ENCODE measurements at places on chromosomes 7 and 10. TPM values are rescaled to one million over a fixed set of nuclear protein-coding genes. Genes with fewer than 3 reads are reported as not detected.

DNA sequence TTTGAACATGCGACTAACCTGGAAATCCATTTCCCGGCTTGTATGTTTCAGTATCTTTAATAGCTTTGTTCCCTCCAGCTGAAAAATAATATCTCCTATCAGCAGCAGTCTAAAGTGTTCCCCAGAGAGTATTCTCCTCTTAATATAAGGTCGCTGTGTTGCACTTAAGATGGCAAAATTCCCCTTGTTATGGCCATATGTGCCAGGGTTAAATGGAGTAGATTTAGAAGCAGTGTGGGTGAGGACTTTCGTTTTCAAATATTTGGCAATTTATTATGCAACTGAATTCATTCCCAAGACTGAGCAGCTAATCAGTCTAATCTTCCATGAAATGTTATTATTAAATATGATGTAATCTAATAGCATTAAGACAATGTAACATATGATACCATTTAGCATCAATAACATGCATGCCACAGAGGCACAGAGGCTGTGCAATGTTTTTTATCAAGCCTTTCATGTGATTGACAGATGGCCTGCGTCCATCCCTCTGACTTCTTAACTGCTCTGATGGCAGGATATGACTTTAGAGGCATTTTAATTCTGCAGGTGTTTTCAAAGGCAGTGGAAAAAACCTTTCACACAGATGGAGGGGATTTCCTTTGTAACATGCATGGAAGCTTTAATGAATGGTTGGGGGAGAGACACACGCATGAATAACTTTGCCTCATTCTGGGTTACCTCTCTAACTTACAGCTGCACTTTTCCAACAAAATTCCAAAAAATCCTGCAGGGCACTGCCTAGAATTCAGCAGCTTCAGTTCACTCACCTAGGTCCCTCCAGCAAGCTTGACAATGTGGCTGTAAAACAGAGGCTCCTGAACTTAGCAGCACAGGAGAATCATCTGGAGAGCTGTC, 55.1 kb upstream of the ZPBP start:
- DNase-seq: no peak

DNA sequence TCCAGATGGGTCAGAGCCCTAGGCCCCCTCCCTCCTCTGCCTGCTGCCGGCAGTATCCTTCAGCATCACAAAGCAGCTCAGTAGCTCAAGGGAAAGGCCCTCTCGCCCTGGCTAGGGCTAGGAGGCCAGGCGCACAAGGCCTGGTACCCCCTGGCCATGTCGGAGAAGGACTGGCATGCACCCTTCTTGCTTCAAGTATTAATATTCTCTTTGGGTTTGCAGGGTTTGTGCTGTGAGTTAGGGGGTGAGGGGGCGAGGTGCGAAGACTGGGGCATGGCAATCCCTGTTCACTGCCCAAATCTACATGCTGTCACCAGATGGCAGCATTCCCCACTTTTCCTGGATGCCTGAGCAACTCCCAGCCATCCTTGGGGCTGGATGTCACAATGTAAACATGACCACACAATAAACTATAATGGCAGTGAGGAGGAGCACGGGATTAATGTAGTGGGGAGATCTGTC, 105.2 kb downstream of the NEURL1 start:
- no peak for DNase-seq

DNA sequence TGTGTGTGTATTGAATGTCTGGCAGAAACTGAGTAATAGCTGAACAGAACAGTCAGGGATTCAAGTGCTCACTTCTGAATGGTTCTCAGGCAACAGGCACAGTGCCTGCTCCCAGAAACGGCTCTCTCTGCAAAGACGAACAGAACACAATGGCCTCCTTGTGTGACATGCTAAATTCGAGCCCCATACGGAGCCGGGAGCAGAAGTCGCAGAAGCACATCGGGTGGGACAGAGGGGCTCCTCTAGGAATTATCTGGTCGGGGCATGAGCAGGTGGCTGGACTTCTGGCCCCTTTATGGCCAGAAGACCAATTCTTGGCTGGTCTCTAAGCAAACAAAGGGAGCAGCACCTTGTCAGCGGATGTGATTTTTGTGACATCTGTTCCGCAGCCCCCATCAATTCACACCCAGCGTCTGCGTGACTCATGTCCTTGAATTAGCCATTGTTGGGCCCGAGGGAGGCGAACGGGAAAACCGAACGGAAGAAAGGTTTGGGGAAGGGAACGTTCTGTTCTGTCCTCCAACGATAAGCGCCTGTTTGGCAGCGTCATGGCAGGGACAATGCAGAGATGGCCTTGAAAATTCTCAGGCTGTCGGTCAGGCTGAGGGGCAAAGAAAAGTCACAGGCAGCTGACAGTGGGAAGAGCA, 47.3 kb upstream of the NPTX2 start:
- no peak for DNase-seq

GRCh38 chr10:121294630-121295029, 303.6 kb downstream of the FGFR2 start:
- DNase-seq: no peak

- DNase-seq: no peak
These were observed 299.1 kb downstream of the PLXNA4 start for GRCh38 chr7:132276976-132277725.

DNA sequence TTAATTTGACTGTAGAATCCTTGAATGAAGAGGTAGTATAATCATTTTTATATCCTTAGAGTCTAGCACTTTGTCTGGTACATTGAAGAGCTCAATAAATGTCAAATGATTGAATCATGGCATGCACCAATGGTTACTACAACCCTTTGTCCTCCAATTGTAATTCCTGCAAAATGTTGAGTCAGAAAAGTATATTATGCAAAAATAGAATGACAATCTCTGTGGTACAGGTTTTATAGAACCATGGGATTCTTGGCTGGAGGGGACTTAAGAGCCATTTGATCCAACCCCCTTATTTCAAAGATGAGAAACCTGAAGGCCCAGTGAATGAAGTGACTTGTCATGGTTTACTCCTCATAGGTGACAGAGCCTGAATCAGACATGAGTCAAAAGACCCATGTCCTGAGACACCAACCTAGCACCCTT, 30.9 kb upstream of the SMKR1 start:
- no peak for DNase-seq

GRCh38 chr7:128056901-128057300, 25.7 kb upstream of the LRRC4 start:
- DNase-seq: no peak

- DNase-seq: no peak
These were observed 25.1 kb downstream of the TMEM168 start for GRCh38 chr7:112765105-112765504.

DNA sequence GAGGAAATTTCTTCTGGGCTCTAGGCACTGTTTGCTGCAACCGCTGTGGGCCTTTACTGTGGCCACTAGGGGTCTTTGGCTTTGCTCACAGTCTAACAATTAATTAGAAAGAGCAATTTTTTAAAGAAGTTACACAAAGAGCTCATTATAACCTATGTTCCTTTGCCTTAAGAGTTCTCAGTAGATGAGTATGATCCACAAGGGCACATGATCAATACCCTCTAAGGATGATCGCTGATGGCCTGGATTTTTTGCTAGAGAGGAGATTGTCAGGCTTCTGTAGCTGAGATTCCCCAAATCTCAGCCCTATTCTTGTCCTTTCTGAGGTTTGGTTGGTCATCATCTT, 80.8 kb upstream of the RHOBTB1 start:
- no peak for DNase-seq

- no peak for DNase-seq
These were observed 69.1 kb upstream of the MXI1 start for GRCh38 chr10:110138197-110138812.

DNA sequence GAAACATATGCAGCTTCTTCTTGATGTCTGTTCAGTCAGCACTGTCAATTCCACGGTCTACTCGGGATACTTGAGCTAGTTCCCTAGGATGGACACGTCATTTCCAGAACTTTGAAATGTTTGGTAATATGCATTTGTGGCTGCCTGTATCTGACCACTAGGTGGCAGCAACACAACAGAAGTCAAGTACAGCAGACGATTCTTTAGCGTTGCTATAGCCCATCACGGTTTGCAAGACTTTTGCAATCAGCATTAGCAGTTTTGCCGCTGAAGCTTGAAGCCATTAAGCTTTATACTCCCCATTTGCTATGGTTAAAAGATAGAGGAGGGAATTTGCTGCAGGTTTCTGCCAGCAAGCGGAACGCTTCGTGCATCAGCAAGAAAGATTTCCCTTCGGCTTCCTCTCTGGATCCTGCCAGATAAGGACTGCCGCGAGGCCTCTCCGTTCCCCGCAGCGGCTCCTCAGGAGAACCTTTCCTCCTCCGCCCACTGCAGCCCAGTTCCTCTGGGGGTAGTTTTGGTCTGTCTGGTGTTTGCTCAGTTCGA, 63.5 kb downstream of the ABCC2 start:
- DNase-seq: peak; percentile 55

DNA sequence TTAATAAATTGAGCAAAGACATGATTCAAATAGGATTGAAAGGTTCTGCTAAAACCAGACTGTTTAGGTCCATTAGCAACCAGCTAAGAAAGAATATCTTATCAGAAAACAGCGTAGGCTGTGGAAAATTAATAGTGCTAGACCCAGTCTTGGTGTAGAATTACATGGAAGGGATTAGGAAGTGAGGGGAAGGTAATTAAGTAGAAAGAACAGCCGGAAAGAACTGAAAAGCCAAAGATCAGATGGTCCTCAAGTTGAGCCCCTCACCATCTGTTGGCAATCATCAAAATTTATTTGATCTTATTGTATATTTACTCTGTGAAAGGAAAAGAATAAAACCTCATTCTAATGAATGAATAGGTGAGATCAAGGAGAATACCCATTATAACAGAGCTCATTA, 50.1 kb downstream of the COL1A2 start:
- no peak for DNase-seq

DNA sequence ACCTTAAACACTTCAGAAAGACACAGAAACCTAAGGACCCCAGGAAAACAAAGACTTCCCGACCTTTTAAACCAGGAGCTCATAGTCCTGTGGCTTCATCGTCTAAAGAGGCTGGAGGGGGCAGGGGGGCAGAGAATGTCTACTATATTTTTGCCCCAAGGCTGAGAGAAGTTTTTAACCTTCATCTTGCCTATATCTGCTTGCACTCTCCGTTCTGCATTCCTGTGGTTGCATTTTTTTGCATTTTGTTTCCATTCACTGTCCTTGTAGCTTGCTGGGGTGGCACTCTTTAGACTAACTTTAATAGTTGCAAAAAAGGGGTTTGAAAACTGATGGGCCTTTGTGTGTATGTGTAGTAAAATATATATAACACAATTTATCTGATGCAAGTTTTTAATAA, 23.7 kb downstream of the PRKAR2B start:
- DNase-seq: no peak

DNA sequence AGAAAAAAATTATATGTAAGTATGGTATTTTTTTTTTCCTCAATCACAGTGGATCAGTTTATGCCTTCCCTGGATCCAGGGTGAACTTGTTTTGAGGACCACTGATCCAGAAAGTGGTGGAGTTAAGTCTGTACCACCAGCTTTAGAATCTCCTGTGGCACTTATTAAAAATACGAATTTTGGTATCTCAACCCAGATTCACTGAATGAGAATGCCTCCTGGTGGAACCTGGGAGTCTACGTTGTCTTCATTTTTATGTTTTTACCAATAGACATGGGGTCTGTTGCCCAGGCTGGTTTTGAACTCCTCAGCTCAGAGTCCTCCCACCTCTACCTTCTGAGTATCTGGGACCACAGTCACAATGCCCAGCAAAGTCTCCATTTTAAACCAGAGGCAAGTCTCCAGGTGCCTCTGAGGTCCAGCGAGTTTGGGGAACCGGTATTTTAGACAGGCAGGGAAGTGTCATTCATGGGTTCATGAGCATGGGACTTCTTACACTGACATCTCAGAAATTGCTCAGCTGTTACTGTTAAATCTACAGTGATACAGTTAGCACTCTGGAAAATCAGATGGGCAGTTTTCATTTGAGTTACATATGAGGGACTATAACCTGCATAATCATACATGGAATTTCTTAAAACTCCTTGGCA, 200.9 kb downstream of the AUTS2 start:
- DNase-seq: no peak

Gene ITPRID1
- total RNA-seq: not detected

Gene CCDC6
- total RNA-seq: 61.5 TPM

Gene ZNF33A
- 19.5 TPM for total RNA-seq

Gene CUZD1
- total RNA-seq: 2.5 TPM
